ENCODE measurements at places on chromosomes 3 and 15.
A peak's percentile ranks its signal among the peaks of the same experiment; 100 is the strongest.

- DNase-seq: no peak
These were observed 20.9 kb downstream of the OSBPL10 start for GRCh38 chr3:31959951-31960792.

DNA sequence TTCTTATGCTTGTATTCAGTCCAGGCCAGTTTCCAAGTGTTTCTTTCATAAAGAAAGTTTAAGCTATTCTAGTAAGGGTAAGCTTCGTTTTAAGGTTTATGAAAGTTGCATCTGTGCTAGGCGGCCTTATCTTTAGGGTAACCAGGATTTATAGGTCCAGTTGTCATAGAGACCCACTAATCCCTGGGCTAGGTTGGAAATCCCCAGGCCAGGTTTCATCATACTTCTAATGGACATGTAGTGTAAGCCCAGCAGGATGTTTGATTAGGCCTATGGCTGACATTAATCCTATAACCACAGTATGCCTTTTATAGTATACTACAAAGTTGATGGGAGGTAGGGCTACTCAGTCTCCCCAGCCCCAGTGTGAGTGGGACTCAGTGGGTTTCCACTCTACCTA, 312.4 kb downstream of the CACNA2D3 start:
- peak; percentile 3 for DNase-seq

- no peak for DNase-seq
These were observed 73.4 kb downstream of the CPN2 start for GRCh38 chr3:194277786-194278130.

GRCh38 chr15:74318376-74319137, 48.9 kb downstream of the CYP11A1 start:
- DNase-seq: peak; percentile 63

- DNase-seq: no peak
These were observed 7.5 kb downstream of the GYG1 start for GRCh38 chr3:148998715-148999423.

GRCh38 chr3:137768361-137769321, 4.5 kb downstream of the SOX14 start:
- peak; percentile 75 for DNase-seq

GRCh38 chr3:51796854-51797253, 17.8 kb upstream of the IQCF6 start:
- no peak for DNase-seq

- no peak for DNase-seq
These were observed 58.5 kb downstream of the PIK3R4 start for GRCh38 chr3:130688015-130688688.

DNA sequence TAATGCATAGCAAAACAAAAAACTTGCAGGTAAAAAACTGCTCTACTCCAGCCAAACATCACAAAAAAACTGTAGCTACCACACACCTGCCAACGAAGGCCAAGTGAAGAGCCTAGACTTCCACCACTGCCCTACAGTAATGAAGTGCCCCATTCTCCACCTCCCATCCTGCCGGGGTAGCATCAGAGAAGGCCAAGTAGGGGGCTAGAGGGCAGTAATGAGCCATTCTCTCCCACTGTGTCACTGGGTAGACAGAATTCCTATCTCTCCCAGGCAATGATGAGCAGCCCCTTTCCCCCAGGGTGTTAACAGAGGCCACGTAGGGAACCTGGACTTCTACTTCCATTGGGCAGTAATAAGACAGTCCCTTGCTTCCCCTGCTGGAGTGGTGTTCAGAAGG, 9.5 kb downstream of the SEC22C start:
- peak; percentile 33 for DNase-seq

- DNase-seq: no peak
These were observed 99.1 kb downstream of the DNASE1L3 start for GRCh38 chr3:58111513-58112184.

DNA sequence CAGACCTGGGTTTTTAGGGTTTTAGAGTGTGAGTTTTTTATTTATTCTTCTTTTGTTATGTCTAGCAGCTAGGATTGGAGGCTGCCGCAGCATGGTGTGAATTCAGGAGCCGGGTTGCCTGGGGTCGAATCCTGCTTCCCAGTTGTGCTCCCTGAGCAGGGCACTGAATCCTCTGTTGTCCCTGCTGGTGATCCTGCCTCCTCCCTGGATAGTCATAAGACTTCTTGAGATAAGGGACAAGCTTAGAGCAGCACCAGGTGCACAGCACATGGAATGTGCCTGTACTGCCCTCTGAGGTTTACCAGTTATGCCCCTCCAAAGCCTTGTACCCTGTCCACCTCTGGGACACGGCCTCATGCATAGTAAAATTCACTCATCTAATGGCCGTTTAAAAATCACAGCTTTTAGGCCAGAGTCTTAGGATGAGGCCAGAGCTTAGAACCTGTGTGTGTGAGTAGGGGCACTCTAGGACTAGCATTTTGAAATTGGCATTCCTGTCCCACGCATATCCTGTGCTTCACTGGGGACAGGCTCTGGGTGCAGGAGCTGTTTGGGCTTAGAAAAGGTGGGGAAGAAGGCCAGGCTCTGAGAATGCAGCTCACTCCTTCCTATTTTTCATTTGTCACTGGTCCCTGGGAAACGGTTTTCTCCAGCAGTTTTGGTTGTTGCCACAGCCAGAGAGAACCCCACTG, 47.7 kb downstream of the CHCHD6 start:
- DNase-seq: no peak

DNA sequence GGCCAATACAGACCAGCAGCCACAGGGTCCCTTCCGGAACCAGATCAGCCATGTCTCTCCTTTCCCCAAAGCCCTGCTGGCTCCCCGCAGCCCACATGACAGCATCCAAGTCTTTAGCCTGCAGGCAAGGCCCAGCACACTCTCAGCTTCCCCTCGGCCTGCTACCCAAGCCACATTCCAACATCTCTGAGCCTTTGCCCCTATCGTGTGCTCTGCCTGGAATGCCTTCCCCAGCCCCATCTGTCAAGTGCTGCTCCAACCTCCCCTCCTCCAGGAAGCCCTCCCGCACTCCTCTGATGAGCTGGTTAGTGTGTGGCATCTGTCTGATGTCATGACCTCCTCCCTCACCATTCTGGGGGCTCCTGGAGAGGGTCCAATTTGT, 8.5 kb downstream of the PLXND1 start:
- DNase-seq: peak; percentile 34

DNA sequence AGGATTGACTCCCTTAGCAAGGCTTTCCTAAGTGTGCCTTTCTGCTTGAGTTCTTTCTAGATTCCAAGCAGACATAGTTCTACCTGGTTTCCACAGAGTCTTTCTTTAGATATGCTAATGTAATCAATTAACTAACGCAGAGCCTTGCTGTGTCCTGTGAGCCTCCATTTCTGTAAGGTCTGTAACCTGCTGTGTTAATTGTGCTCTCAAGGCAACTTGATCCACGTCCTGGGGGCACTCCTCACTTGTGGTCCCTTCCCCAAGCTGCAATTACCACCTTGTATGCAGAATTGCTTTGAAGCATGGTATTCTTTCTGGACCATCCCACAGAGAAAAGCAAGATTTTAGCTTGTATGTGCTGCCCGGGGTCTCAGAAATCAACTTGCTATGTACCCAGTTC, 29.5 kb upstream of the THSD4 start:
- DNase-seq: no peak

DNA sequence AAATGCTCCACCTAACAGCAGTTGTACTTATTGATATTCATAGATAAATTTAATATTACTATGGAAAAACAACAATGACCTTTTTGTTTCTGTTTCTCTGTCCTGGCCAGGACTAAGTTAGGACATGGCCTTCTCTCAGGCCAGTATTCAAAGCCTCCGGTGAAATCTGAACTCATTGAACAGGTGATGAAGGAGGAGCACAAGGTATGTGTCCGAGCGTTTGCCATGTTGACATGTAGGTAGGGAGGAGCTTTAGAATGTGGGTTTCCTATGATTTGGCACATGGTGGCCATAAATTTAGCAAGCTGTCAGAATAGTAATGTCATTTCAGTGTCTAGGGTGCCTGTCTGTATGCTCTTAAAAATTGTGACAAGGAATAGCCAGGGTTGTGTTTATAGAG, 77.7 kb downstream of the USP13 start:
- no peak for DNase-seq

- no peak for DNase-seq
These were observed 9.0 kb downstream of the KIF9 start for GRCh38 chr3:47273564-47273963.

DNA sequence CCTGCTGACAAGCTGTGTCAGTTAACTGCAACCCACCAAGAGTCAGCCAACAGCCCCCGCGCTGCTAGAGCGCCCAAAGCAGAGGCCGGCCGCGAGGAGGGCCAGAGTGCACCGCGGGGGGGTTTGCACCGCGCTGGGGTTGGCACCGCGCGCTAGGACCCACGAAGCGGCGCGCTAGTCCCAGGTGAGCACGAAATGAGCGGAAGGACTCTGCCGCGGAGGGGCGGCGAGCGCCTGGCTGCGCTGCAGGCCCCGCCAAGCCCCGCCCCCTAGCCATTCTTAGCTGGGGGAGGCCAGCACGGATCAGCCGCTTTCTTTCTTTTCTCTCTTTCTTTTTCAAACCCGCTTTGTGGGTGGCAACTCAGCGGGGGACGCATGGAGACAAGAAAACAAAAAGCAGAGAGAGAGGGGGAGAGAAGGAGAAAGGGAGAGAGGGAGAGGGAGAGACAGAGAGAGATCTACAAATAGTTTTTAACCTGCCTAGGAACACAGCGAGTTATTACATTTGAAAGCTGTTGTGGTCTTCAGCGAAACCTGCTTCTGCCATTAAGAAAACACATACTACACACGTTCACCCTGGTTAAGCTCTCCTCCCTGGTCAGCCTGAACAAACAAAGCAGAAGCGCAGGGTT, 6.9 kb upstream of the FOXB1 start:
- DNase-seq: peak; percentile 69

DNA sequence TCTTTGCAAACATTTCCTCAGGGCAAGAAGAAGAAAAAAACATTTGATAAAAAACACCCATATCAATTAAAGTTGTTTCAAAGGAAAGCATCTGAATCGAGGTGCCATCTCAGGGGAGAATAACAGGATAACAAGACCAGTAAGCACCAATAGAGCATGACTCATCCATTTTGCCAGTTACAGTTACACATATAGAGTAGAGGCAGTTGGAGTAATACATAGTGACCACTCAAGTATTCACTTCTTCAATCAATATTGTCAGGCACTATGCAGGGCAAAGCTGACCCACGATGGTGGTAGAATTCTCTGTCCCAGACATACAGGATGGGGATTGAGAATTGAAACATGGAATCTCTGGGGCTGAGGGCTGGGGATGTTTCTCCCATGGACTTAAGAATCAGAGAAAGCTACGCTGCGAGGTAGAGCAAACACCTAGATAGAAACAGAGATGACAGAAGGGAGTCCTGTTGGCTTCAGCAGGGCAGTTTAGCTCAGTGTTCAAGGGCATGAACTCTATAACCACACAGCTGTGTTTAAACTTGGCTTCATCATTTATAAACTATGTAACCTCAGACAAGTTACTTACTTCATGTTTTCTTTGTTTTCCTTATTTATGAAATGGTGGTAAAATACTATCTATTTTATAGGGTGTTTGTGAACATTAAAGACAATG, 186.4 kb upstream of the NANOGP8 start:
- no peak for DNase-seq

- no peak for DNase-seq
These were observed 30.0 kb downstream of the KLHL25 start for GRCh38 chr15:85764649-85765277.

DNA sequence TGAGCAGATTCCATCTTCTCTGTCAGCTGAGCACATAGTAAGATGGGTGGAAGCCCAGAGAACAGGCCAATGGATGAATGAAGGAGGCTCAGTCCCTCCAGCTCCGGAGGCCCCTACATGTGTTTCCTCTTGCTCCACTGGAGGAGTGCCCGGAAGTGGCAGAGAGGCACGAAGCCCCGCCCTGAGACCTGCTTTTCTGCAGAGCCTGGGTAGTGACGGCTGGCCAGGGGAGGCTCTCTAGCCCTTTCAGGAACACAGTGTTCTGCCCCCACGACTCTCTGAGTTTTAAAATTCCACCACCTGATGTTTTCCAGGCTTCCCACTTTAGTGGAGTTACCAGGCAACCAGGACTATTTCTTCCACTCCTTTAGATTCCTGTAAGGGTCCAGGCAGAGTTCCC, 149.4 kb upstream of the SLC6A11 start:
- no peak for DNase-seq

- DNase-seq: no peak
These were observed 22.9 kb downstream of the BBX start for GRCh38 chr3:107545680-107546120.

DNA sequence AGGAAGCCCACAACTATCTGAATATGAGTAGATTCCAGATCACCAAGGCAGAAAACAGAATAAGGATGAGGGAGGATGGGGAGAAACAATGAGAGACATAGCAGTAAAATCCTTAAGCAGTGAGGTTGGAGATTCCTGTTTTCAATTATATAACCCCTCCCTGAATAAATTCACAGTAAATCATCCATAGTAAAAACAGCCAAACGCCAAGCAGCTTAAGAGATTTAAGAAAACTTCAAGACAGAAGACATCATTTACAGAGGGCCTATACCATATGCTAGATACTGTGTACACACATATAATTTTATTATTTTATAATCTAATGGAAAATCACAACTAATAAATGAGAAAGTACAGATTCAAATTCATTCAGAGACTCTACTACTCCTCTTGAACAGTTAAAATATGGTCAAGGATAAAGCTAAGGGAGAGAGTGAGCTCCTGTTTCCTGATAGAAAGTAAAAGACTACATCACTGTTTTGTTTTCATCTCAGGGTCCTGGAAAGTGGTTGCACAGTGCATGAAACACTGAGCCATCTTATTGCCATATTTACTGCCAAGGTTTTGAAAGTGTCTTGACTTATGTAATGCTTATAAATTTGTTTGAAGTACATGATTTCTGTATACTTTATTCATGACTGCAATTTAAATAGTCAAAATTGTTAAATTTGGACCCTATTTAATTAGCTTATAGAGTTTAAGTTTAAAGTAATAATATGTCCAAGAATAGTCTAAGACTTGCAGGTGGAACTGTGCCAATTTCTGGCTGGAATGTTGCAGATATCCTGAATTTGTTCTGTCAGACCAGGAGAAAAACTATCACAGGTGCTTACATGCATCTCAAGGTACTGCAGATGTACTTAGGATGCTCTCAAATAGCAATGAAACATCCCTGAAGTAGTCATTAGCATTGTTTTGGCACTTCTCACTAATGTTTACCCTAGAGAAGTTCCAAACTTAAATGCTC, 141.4 kb downstream of the TBL1XR1 start:
- peak; percentile 43 for DNase-seq

DNA sequence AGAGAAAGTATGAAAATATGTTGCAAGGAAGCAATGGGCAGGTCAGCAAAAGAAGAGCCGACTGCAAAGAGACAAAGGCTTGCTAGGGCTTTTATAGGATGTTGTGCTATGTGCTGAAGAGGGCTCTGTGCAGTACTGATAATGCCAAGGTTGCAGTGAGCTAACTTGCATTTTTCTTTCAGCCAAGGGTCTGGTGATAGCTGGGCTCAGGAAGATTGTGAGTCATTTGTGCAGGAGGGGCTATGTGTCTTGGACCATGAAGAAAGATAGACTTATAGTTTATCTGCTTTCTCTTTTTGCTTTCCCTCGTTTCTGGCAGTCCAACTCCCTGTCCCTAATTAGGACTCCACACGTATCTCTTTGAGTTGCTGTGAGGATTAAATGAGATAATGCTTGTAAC, 64.5 kb upstream of the LRIG1 start:
- no peak for DNase-seq

GRCh38 chr15:71743861-71744382, 66.4 kb upstream of the NR2E3 start:
- peak; percentile 69 for DNase-seq

GRCh38 chr15:79283252-79284048, 928 bp downstream of the ANKRD34C start:
- DNase-seq: no peak

Measured in NCI-H524 (cell line).